ENCODE measurements at places on chromosomes 12 and 14. TPM values are rescaled to one million over a fixed set of nuclear protein-coding genes. Genes with fewer than 3 reads are reported as not detected.

Gene KRT7
- total RNA-seq, result 2.5 TPM

Gene SLC25A47
- total RNA-seq, result not detected

Gene KRT2
- total RNA-seq, result not detected

Gene GSC
- total RNA-seq, result 4.3 TPM

Gene CCDC88C
- 4.5 TPM for total RNA-seq

Gene KRT81
- not detected for total RNA-seq

DNA sequence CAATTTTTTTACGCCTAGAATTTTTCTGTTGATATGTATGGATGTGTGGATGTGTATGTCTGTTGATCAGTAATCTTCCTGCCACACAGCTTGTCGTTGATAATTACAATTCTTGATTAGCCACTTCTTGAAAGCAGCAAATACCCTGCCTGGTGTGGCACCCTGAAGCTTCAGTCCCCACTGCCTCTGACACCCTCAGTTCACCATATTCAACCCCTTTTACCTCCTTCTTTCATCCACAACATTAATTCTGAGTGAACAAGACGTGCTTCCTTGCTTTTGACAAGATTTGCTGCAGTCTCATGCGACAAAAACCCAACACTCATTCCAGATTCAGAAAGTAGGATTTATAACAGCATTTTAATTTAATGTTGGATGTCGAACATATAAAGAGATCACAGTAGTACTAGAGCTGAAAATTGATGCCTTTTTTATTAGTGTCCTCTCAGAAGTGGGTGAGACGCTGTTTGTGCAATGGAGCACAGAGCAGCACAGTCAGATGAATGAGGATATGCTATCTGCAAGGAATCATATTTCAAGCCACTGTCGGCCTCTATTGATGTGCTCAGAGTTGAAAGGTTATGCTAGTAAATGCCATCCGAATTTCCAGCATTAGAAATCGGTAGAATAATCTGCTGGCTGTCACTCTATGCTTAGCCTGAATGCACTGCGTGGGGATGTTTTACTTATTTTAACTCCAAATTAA lies 383.7 kb downstream of the EGLN3 start:
- no peak for DNase-seq

DNA sequence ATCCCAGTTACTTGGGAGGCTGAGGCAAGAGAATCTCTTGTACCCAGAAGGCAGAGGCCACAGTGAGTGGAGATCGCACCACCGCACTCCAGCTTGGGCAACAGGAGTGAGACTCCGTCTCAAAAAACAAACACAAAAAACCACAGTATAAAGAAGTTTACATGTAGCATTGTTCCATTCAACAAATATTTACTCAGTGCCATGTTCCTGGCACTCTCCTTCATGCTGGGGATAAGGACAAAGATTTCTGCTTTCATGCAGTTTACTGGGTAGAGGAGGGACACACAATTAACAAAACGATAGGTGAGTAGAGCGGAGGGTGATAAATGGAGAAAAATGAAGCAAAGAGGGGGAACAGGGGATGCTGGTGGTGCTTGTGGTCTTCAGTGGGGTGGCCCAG lies 68.2 kb upstream of the OVCH1 start:
- DNase-seq, result no peak

- DNase-seq, result no peak
These were observed 20.0 kb upstream of the BBS10 start for GRCh38 chr12:76368230-76368629.

- no peak for DNase-seq
These were observed 272.4 kb upstream of the FOXG1 start for GRCh38 chr14:28494196-28494595.

DNA sequence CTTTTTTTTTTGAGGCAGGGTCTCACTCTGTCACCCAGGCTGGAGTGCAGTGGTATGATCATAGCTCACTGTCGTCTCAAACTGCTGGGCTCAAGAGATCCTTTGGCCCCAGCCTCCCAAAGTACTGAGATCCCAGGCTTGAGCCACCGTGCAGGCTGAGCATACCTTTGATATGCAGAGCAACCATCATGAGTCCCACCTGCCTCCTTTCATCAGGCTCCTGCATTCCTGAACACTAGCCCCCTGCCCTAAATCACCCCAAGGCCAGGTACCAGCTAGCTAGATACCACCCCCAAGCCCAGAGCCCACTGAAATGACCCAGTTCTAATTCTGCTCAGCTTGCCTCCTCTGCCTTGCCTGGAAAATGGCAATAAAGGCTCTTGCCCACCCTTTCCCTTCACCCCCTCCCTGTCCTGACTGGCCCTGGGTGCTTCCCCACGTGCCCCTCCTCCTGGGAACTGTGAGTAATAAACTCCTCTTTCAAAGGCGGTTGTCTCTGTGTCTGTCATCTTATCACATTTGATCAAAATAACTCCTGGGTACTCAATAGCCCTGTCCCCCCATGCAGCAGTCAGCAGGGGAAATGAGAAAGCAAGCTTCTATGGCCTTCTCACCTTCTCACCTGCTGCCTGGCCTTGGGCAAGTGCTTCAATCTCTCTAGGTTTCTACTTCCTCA lies 6.4 kb upstream of the BRF1 start:
- no peak for DNase-seq

- no peak for DNase-seq
These were observed 7.6 kb upstream of the IFI27 start for GRCh38 chr14:94102768-94103482.

DNA sequence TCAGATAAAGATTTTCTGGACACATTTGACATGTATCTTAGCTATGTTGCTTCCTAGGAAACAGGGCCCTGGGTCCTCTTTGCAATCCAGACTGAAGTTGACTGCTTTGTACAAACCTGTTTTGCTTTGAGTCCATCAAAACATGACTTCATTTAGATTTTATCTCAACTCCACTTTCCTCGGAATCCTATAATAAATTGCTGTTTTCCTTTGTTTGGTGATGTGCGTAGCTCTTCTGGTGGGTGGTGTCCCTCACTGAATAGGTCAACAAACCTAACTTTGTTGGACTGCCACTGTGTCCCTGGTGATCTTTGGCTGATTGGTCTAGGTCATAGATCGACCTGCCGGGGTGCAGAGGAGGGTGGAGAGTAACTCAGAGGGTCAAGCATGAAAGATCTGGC lies 735 bp upstream of the P2RX7 start:
- DNase-seq, result no peak

Measured in omental fat pad (tissue), 4 donors.